ENCODE measurements at places on chromosomes 7 and 10.

DNA sequence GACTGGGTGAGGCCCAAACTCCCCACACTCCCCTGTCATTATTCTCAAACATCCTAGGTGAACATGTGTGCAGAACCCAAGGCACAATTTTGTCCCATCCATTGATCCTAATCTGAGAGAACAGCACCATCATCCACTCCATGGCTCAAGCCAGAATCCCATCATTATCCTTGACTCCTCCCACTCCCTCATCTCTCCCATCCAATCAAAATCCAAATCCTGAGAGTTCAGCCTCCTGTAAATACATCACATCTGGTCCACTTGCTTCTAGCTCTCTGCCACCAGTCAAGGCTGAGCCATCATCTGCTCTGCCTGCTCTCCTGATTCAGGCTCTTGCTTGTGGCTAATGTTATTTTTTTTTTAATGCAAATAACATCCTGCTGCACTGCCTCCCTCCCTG is 75.9 kb upstream of the SLF2 start:
- no peak for DNase-seq

DNA sequence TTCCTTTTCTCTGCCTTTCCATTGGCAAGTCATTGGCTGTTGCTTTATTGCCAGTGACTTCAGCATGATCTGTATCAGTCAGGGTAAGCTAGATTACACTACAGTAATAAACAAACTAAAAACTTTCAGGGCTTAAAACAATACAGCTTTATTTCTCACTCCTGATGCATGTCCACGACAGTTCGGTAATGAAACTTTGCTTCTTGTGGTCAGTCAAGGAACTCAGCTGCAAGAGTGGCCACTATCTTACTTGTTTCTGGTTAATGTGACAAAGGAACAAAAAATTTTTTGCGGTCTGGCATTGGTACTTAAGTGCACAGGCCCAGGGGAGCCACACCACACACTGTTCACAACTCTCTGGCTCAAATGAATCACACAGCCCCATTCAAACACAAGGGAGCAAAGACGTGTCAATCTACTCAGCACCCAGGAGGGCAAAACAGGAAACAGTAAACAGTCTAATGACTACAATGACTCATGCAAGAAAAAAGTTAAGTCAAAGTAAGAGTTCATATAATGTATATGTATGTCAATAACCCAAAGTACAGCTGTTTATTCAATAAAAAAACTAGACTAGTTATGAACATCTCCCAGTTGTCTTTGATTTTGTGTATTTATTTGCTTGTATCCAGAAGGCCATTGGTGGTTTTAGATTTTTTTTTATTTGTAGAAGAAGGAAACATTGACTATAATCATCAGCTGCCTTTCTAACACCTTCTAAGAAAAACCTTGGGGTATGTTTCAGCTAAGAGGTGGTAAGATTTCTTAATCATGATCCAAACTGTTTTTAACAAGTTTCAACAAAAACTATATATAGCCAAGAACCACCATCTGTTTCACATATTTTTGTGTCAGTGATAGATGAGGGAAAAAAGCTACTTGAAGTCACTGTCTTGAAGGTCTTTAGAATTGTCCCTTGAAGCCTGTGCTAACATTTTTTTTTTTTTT is 134.4 kb upstream of the FAM3C start:
- DNase-seq, result peak; percentile 18

DNA sequence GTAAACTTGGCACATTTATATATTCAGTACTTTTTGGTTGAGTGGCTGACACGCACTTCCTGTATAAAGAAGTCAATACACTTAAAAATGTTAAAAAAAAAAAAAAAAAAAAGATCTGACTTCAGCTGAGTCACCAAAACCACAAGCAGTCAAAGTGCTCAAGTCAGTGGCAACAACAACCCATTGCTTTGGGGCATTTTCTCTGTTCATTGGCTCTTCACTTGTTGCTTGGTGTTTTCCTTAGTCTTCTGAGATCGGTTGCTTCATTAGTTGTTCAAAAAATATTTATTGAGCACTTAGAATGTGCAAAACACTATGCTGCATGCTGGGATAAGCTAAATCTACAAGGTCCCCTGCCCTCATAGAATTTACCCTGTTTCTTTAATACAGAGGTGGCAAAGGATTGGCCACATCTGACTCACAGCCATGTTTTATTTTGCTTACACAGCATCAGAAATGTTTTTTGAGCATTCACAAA is 63.7 kb downstream of the ZNRF2 start:
- peak; percentile 77 for DNase-seq

- no peak for DNase-seq
These were observed 147.7 kb downstream of the PTPN20 start for GRCh38 chr10:47058961-47059391.

GRCh38 chr7:86966916-86967315 is 92.5 kb downstream of the ELAPOR2 start:
- no peak for DNase-seq

- DNase-seq, result no peak
These were observed 137.7 kb downstream of the CNOT4 start for GRCh38 chr7:135372222-135372621.

DNA sequence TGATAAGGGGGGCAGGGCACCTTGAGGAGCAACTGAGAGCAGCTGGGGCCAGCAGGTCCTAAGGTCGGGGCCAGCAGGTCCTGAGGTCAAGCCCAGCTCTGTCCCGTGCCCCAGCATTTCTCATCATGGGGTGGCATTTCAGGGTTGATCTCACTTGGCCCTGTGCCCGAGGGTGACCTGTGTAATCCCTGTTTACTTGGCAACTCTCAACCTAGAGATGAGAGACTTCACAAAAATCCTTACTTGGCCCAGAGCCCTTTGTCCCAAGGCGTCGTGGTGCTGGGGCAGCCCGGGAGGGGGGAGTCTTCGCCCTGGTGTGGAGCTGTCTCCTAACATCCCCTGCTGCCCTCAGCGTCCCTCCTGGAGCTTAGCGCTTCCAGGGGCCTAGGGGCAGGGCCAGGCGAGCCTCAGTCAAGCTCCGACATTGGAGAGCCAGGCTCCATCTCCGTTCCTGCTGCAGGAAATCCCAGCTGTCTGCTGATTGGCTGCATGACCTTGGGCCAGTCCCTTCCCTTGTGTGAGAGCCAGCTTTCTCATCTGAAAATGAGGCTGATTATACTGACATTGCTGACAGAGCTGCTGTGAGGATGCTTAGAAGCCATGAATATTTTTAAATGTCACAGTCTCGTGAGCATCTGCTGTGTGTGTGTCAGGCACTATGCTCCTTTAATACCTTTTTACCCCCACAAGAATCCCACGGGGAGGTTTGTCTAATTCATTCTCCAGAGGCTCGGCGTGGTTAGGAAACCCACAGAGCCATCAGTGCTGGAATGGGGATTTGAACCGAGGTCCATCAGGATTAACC is 94.3 kb downstream of the ZMIZ1 start:
- DNase-seq, result no peak

GRCh38 chr7:35658606-35659201 is 36.2 kb downstream of the HERPUD2 start:
- no peak for DNase-seq

GRCh38 chr7:143437578-143437977 is 5.7 kb upstream of the TAS2R60 start:
- no peak for DNase-seq

DNA sequence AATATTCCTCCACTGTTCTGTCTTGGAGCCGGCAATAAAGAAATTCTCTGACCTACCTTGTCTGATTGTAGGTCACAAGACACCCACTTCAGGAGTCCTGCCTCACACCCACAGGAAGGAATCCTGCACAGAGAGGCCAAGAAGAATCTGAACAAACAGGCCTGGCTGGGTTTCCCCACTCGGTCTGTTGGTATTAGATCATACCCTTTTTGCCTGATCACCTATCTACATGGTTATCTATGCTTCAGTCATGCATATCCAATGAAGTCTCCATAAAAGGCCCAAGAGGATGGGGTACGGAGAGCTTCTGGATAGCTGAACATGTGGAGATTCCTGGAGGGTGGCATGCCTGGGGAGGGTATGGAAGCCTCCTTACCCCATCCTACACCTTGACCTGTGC is 12.3 kb downstream of the OGDH start:
- no peak for DNase-seq

DNA sequence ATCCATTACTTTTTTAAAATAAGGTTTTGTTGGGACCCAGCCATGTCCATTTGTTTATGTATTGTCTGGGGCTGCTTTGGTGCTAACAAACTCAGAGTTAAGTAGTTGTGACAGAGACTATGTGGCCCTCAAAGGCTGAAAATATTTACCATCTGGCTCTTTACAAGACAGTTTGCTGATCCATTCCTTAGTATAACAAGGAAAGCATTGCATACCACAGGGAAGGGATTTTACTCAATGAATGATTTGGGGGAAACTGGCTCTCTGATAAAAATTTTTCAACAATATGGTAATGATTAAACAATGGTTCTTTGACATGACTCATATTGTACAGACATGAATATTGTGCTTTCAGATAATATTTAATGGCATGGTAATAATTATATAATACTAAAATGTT is 738.1 kb downstream of the KCNMA1 start:
- no peak for DNase-seq

GRCh38 chr10:131926253-131926652 is 25.4 kb downstream of the PPP2R2D start:
- no peak for DNase-seq

All from KBM-7 (cell line).